ENCODE measurements at places on chromosomes 12 and 14.

GRCh38 chr14:38040411-38040810, 167.3 kb upstream of the SSTR1 start:
- no peak for DNase-seq

DNA sequence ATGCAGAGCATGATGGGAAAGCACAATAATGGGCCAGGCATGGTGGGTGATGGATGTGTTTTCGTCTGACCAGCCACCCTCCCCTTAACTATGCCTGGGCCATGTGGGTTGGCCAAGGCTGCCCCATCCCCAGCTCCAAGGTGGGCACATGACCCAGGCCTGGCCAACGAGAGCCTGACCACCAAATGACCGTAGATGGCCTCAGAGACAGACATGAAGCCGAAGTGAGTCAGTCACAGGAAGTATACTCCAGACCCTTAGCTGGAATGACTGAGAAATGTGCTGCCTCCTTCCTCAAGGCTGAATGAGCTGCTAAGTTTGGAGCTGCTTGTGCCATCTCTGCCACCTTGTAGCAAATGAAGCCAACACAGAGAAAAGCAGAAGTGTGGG, 233.6 kb downstream of the BCL11B start:
- peak; percentile 56 for DNase-seq

GRCh38 chr12:87925021-87925420, 104.2 kb downstream of the C12orf50 start:
- no peak for DNase-seq

GRCh38 chr12:23098517-23098916, 473.5 kb downstream of the ETNK1 start:
- no peak for DNase-seq

GRCh38 chr14:75811872-75812499, 150.9 kb downstream of the TTLL5 start:
- DNase-seq: no peak

- peak; percentile 82 for DNase-seq
Observed at GRCh38 chr12:72748971-72749370, 476.8 kb downstream of the TRHDE start.

- no peak for DNase-seq
Observed at GRCh38 chr12:109125791-109126190, 9.4 kb downstream of the ACACB start.

DNA sequence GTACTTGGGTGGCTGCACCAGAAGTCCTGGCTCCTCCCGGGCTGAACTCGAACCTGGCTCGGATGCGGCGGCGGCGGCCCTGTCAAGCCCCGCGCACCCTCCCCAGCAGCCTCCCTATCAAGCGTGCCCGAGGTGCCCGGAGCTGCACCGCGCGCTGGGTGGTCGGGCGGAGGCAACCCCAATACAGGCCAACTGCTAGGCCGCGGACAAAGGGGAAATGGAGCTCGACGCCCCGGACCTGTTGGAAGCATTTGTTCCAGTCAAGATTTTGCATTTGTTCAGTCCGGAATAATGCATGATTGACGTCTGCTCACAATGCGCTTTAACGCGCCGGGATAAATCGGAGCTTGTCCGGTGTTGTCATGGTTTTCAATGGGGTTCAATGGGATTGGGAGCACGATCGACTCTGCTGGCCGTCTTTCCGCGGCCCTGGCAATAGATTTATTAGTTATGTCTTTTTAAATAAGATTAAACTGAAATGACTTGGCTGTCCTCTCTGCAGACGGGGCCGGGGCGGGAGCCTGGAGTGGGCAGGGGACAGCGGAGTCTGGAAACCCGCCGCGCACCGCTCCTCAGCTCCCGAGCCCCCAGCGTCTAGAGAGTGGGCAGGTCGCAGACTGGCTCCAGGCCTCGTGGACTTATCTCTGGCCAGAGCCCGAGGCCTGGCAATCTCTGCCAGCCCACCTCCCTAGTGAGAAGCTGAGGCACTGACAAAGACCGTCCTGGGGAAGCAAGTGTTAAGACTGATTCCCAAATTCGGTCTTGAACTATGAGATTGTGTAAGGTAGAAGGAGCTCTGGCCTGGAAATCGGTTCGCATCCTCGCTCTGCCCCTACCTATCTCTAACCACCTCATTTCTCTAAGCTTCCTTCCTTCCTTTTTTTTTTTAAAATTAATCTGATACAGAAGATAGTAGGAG, 1.7 kb upstream of the NKX2-8 start:
- DNase-seq: no peak

GRCh38 chr14:76181546-76181945, 29.8 kb downstream of the GPATCH2L start:
- no peak for DNase-seq

GRCh38 chr14:105249182-105250007, 1.1 kb downstream of the BTBD6 start:
- DNase-seq: no peak

GRCh38 chr12:6234214-6234613, 34.0 kb downstream of the CD9 start:
- no peak for DNase-seq

Measured in inflammatory macrophage treated with lipopolysaccharide for 4 hours (primary cell).